Osteoblast (primary cell): ENCODE measurements at places on chromosomes 2 and 18. TPM values are rescaled to one million over a fixed set of nuclear protein-coding genes. Genes with fewer than 3 reads are reported as not detected.

GRCh38 chr2:4828682-4829374 is 863.4 kb upstream of the SOX11 start:
- no peak for DNase-seq

DNA sequence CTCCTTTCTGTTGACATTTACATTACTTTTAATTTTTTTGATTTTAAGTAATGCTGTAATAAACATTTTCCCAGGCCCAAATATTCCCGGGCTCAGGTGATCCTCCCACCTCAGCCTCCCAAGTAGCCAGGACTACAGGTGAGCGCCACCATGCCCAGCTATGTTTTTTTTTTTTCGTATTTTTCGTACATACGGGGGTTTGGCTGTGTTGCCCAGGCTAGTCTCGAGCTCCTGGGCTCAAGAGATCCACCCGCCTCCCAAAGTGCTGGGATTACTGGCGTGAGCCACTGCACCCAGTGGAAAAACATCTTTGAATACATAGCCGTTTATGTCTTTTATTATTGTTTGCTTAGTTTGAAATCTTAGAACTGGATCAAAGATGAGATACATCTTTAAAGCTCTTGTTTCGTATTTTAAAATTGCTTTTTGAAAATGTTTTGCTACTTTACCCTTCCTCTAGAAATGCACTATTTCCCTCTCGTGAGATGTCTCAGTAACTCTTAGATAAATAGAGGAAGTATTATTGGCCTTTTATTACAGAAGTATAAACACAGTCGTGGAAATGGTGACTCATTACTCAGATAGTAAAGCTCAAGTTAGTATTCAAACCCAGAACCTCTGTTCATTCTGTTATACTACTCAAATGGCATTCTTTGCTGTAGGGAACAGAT is 2.4 kb downstream of the SMCHD1 start:
- peak; percentile 65 for DNase-seq

DNA sequence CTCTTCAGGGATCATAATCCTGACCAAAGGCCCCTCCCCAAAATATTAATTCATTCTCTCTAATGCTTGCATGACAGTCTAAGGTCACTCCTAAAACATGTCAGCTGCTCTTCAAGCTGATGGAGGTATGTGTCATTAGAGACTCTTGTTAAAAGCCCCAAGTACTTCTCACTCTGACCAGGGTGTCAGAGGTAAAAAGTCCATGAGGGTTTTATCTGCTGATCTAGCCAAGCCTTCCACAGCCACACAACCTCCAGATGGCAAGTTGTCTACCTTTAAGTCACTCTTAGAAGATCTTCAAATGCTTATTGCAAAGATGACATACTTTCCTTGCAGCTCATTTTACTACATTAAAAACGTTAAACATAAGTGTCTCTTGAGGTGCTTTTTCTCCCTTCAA is 83.6 kb upstream of the ETAA1 start:
- no peak for DNase-seq

DNA sequence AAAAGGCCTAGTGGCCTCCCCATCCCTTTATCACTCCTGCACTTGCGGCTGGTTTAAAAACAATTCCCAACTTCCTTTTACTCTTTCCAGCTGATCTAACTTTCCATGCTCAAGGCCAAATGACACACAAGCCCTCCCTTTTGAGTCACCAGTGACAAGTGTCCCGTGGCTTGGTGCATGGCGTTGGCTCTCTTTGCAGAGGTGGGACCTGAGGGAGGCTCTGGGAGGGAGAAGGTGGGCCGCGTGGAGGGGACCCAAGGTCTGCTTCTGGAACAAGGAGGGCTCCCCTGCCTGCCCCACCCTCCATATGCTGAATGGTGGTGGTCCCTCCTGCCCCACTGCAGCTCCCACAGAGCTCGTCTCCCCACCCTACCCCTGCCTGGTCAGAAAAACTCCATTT is 30.8 kb upstream of the HPCAL1 start:
- peak; percentile 42 for DNase-seq

DNA sequence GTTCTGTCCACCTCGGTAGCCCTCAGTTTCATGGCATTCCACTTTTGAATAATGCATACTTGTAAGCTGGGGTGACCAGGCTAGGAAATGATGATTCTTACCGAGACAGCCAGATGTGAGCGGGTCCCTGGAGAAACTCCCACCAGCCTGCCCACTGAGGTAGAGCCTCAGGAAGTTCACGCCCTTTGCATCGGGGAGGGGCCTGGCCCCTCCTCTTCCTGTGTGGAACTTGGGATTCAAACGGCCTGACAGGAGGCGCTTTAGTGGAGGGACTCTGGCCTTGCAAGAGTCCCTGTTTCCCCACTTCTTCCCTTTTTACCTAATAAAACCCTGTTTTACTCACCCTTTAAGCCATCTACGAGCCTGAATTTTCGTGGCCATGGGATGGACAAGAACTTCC is 44.6 kb downstream of the MRO start:
- DNase-seq: no peak

DNA sequence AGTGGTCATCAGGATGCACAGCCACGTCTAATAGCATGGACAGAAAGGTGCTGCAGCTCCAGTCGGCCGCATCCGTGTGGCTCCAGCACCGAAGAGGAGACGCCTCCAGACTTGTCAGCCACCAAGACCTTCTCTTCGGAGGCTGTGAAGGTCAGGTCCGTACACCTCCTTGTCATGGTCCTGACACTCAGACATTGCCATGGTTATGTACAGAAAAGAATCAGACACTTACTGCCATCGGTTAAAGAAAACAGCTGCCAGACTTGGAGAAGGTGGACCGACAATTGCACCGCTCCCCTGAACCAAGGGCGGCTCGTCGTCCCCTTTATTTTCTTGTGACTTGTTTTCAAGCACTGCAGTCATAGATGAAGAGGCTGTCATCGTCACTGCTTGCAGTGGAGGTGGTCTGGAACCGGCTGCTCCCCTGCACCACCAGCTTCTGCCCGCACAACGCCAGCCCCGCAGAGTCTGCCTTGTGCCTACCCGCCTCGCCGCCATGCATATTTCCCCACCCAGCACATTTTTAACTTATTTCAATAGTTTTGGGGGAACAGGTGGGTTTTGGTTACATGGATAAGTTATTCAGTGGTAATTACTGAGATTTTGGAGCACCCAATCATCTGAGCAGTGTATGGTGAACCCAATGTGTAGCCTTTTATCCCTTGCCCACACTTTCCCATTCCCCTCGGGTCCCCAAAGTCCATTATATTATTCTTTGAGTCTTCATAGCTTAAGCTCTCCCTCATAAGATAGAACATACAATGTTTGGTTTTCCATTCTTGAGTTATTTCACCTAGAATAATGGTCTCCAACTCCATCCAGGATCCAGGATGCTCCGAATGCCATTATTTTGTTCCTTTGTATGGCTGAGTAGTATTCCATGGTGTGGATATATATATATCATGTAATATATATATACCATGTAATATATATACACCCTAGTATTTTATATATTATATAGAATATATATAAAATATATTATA is 18.1 kb downstream of the FBXO48 start:
- DNase-seq: no peak

DNA sequence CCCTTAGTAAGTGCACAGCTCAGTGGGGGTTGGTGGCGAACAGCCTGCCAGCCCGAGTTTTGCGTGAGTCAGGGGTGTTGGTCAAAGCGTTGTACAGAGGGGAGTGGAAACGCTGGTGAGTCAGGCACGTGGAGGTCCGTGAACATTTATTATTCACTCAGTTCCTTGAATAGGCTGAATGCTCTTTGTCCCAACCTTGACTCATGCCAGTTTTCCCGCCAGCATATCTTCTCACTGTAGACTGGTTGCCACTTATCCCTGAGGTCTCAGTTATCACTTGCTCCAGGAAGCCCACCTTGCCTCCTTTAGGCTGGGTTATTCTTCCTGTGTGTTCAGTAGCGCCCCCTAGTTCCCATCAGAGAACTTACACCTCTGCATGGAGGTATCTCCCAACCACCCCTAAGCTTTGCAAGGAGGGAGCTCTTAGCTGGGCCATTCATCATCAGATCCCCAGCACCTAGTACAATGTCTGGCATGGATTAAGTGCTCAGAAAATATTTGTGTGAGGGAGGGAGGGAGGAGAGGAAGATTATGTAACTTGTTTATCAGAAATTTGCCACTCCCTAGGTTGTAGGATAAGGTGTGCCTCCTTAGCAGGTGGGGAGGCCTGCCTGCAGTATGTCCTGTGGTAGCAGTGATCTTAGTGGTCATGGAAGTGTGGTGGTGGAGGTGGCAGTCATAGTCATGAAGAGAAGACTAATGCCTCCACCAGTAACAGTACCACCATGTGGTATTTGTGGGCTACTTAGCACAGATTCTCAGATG is 72.1 kb downstream of the CABLES1 start:
- peak; percentile 74 for DNase-seq

GRCh38 chr2:121955426-121955825 is 200.0 kb downstream of the TSN start:
- no peak for DNase-seq

GRCh38 chr18:49250816-49251388 is 209.5 kb downstream of the DYM start:
- no peak for DNase-seq

- DNase-seq: peak; percentile 90
Observed at GRCh38 chr2:126657148-126657635, 1.2 kb downstream of the GYPC start.

DNA sequence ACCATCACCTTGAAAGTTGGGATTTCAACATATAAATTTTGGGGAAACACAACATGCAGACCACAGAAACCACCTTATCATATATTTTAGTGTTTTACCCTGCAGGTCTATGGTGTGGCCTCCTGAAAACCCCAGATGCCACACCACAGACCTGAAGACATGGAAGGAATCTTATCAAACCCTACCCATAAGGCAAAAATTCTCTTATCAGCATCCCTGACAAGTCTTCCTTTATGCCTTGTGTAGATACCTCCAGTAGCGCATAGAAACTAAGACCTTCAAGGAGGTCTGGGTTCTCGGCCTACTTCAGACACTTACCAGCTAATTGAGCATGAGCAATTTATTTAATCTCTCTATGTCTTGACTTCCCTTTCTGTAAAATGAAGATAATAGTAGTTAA is 59.1 kb upstream of the SLC14A2 start:
- DNase-seq: no peak

- DNase-seq: no peak
Observed at GRCh38 chr2:14778015-14778414, 145.5 kb downstream of the LRATD1 start.

- DNase-seq: no peak
Observed at GRCh38 chr2:107529146-107529545, 297.5 kb upstream of the RGPD4 start.

The CNTNAP5 gene
- not detected in 2 replicates for total RNA-seq

The ARHGAP28 gene
- 23.9 and 24.2 TPM in 2 replicates for total RNA-seq

The CYP26B1 gene
- total RNA-seq: under 0.01 TPM in 2 replicates

The INPP5D gene
- under 0.01 TPM in 2 replicates for total RNA-seq

The SP140 gene
- under 0.01 and 0.36 TPM in 2 replicates for total RNA-seq

The SALL3 gene
- not detected in 2 replicates for total RNA-seq

The GRHL1 gene
- total RNA-seq: 0.29 and 0.36 TPM in 2 replicates

The KLHL29 gene
- total RNA-seq: 1.5 and 3.3 TPM in 2 replicates

The PLEKHA3 gene
- total RNA-seq: 7.1 and 8.7 TPM in 2 replicates
